ENCODE measurements at places on chromosomes 7 and 10.

GRCh38 chr7:29408841-29409243, 154.8 kb upstream of the PRR15 start:
- peak; percentile 68 for DNase-seq

DNA sequence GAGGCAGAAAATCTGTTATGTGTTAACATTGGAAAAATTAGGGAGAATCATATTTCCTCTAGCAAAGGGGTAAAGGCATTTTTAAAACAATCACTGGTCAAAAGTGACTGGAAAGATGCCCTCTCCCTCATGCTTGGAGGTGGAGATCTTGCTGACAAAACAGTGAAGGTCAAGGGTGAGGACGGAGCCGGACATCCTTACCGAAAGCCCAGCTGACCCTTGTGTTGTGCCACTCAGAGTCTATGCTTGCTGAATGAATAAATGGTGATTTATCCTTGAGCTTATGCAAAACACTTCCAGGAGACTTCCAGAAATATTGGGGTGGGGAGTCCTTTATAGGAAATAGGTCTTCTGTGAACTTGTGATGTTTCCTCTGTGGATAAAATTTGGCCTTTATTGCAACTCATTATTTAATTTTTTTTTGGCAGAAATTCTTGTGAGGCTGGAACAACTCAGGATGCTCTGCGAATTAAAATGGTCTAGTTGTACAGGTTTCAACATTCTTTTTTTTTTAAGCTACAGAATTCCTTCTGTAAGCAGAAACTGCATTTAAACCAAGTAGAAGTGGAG, 28.3 kb upstream of the ELMO1 start:
- DNase-seq, result no peak

DNA sequence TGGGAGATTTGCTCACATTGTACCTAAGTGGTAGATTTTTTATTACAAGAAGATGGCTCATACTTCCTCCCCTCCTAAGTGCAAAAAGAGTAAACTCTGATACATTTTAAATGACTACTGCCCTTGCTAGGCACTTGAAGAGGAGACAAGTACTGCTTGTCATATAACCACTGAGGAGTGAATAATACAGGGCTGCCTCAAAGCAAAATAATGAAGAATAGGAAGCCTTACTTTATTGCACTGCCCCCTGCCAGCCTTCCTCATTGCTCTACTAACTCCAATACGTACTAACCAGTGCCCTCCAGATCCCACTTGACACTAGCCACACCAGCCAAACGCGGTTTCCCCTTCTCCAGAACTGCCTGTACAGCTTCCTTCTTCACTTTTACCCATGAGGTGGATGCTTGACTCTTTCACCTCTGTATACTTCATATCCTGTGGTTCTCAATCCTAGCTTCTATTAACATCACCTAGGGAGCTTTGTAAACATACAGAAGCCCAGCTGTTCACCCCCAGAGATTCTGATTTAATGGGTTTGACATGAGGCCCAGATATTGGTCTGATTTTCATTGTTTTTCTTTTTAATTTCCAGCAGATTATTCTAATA, 11.7 kb upstream of the MTERF1 start:
- DNase-seq, result no peak

GRCh38 chr7:2820508-2820934, 23.6 kb downstream of the GNA12 start:
- no peak for DNase-seq

- no peak for DNase-seq
Observed at GRCh38 chr7:104793066-104793465, 220.9 kb upstream of the KMT2E start.

DNA sequence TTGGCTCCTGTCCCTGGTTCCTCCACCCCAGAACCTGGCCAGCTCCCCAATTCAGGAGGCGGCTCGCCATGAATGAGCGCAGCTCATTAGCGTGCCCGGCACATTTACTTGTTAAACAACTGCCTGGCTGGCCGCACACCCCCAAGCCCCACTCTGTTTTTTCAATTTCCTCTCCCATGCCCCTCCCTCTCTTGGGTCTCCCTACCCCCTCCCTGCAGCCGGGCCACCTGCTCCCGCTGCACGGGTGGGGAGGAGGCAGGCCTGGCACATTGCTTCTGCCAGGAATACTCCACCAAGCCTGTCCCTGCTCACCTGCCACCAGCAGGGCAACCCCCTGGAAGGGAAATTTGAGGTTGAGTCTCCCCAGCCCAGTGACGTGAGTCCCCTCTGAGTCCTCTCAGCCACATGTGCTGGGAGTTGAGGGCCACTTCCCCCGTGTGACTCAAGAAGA, 2.5 kb upstream of the SLIT1 start:
- DNase-seq, result no peak

DNA sequence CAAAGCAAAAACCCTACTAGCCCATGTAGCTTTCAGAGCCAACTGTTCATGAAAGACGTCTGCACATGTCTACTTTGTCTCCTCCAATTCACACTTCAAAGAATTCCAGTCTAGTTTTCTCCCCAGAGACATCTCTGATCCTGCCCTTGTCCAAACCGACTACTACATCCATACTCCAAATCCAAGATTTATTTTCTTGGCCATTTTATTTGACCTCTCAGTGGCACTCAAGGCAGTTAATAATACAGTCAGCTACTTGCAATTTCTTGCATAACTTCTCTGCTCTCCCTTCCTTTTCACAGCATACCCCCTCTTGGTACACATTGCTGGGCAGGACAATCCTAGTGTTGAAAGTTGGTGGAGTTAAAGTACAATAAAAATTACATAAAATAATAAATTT, 170.9 kb upstream of the INHBA start:
- no peak for DNase-seq

DNA sequence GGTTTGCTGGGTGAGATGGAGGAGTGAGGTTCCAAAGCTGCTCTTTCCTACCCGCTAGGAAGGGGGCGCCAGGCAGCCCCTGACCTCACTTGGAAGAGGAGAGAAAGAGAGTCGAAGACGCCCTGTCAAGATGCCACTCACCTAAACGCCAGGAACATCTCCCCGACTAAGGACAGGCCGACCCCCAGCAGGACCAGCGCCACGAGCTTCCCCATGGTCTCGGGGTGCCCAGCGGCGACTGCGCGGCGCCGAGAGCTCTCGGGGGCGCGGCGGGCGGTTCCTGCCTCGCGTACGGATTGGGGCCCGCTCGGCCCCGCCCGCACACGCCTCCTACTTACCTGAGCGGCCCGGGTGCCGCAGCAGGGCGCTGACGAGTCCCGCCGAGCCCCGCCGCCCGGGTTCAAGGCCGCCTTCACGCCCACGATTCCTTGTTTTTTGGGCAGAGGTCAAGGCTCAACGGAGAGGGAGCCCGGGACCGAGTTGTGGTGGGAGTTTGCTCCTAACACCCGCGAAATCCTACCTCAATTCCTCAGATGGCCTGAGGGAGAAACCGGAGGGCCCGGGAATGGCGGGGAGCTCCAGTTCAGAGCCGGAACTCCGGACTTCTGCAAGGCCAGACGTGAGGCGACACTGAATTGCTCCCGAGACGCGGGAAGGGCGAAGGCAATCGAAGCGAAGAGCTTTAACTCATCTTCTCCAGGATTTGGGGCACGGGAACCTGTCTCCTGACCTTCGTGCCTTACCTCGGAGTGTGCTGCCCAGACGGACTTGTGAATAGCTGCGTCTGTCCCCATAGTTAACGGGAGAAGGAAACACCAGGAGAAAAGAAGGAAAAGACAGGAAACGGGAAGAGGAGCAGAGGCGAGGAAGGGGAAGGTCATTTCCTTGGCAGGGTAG, at the start of gene PON3:
TSS of gene PON3 (minus strand) at position 240 of the 897 bp plus-strand sequence. CDS start at position 215, 25 bp downstream.
- peak; percentile 5 for DNase-seq

- DNase-seq, result no peak
Observed at GRCh38 chr7:2926896-2927405, 82.8 kb upstream of the GNA12 start.

DNA sequence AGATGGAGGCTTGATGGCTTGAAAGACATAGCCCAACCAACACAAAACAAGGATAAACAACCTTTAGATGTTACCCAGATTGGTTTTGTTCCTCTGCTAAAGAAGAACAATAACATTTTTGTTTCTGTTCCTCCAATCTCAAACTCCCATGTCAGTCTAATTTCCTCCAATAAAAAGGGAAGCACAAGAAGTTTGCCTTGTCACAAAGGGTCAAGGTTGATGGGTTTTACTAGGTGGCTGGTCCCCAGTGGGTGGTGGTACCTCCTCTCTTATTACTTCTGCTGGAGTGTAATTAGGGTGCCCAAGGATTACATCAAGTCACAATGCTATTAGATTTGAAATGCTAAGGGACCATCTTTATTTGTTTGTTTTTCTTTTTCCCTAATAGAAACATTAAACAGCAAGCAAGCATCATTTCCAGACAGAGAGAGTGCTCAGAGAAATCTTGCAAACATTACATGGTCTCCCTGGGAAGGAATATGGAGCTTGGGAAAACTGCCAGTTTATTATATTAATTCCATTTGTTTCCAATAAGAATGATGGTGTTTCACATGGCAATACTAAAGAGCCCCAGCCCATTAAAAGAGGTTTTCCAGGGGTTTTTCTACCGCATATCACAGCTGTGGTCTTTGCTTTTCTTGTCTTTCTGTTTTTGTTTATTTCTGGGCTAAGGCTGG, 78.3 kb upstream of the AOAH start:
- DNase-seq, result no peak

- DNase-seq, result no peak
Observed at GRCh38 chr10:129046962-129047361, 420.1 kb upstream of the MGMT start.

DNA sequence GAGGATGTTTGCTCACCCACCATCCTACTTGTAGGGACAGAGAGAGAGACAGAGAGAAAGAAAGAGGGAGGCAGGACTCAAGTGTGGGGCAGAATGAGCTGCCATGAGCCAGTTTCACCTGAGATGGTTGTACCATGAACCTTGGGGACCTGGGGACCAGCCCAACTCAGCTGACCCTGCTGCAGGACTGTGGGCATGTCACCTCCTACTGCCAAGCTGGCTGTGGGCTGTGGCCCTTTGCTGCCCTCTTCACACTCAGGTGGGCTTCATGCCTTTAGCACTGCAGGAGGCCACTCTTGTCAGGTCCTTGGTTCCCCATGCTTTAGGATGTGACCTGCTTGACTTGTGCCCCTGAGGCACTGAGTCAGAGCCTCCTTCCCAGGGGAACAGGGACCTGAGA, 108.2 kb upstream of the PCBD1 start:
- no peak for DNase-seq

DNA sequence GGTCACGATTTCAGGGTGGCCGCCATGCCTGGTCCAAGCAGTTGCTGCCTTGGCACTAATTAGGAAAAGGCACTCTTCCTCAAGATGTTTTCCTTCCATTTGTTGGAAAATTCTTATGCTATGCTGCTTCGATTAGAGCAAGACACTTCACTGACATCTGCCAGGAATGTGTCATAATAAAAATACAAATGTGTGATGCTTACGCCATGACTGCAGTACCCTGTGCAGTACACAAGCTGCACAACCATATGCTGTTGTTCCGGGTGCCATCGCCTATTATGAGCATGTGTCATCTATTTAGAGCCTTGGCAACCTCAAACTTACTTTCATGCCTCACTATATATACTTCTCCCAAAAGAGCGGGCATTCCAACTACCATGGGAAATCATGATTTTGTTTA, 14.9 kb upstream of the MPP7 start:
- no peak for DNase-seq

DNA sequence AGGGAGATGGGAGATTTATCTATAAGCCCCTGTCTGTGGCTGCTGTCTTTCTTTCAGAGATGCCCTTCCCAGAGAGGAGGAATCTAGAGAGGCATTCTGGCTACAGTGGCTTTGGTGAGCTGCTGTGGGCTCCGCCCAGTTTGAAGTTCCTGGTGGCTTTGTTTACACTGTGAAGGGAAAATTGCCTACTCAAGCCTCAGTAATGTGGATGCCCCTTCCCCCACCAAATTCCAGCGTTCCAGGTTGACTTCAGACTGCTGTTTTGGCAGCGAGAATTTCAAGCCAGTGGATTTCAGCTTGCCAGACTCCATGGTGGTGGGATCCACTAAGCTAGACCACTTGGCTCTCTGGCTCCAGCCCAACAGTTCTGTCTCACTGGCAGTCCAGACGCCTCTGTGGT, 951.6 kb downstream of the CCSER2 start:
- no peak for DNase-seq

DNA sequence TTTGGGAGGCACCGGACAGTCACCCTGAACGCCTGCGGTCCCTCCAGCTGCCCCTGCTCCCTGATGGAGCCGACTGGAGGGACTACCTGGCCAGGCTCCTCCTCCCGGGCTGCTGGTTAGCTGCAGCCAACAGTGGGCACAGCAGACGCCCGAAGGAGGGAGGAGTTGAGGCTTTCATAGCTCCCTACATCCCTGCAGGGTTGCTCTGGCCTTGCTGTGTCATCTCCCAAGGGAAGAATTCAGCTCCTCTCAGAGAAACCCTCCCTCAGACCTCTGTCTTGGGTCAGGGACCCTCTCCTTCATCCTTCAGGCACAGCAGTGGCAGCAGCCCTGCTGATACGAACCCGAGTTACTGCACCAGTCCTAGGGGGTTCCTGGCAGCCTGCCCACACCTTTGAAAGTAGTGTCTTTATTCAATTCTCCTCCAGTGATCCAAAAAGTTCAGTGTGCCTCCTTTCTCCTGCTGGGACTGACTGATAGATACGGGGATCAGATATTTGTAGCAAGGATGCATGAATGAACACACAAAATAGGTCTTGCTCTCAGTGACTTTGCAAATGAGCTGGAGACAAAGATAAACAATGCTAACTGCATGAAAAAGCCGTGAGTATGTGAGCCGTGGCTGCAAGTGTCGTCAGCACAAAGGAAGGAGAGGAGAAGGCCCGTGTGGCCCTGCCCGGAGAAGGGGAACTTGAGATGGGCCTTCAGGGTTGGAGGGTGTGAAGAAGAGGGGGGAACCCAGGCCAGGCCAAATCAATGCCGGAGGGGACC, 136.6 kb downstream of the PRKAG2 start:
- no peak for DNase-seq

GRCh38 chr7:23335621-23336020, 36.5 kb downstream of the MALSU1 start:
- DNase-seq, result no peak

- no peak for DNase-seq
Observed at GRCh38 chr10:12597176-12597575, 247.8 kb downstream of the CAMK1D start.

DNA sequence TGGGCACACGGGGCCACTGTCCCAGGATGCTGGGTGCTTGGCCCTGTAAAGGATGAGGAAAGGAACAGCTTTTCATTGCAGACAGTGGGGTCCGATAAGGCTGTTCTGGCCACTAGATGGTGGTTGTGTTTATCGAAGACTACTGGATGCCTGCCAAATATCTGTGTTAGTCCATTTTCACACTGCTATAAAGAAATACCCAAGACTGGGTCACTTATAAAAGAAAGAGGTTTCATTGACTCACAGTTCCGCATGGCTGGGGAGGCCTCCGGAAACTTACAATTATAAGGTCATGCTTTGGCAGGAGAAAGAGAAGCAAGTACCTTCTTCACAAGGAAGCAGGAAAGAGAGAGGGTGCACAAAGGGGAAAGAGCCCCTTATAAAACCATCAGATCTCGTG, 32.2 kb upstream of the GARS1 start:
- no peak for DNase-seq
